ENCODE measurements at places on chromosomes 7 and 10.

GRCh38 chr10:129605266-129605985, 138.4 kb downstream of the MGMT start:
- DNase-seq: no peak

DNA sequence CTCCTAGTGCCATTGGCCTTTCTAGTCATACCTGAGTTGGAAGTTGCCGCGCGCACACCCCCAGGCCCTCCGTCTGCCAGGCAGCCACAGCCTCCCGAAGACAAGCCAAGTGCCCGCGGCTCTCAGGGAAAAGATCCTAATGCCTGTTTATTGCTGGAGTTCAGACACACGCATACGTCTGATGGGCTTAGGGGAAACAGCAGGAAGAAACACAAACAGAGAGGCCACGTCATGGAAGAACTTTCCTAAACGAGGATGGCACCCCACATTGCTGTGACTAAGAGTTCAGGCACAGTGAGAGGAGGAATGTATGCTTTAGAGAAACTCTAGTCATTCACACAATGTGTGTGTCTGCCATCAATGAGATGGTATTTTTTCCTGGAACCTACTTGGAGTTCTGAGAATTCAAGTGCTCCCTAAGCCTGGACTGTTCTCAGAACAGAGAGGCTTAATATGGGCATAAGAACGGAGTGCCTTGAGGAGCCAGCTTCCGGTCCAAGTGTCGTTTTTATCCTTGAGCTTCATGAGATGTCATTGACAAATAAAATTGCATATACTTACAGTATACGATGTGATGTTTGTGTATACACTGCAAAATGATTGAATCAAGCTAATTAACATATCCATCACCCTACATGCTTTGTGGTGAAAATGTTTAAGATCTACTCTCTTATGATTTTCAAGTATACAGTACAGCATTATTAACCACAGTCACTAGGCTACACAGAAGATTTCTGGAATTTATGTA, 11.6 kb upstream of the RBP3 start:
- peak; percentile 24 for DNase-seq

DNA sequence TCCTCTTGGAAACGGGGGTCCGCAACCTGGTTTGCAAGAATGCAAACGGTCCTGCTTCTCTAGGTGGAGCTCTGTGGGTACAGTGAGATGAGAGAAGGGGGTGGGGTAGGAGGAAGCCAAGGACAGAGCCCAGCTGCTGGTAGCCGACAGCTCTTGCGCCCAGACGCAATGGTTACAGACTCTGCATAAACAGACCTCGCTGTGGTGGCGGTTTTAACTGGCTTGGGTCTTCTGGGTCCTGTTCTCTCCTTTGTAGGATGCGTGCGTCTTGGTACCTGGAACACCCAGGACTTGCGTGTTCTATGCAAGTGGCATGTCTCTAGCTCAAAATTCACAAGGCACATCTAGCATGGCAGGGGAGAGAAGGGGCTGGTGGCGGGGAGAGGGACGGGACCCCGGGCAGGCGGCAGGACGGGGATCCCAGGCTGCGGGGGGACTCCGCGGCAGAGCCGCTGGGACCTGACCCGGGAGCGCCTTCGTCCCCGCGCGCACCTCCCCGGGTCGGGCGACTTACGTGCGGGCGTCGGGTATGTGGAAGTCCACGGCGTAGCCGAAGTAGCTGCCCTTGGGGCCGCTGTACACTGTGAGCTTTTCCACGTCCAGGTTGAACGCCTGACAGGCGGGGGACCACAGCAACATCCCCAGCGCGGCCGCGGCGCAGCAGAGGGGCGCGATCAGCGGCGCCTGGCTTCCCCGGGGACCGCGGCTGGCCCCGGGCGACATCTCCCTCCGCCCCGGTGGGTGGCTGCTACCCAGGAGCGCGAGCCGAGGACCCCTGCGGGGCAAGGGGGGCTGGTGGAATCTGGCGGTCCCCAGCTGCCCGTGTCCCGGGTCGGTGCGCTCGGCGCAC, 448 bp downstream of the ITGA8 start:
- DNase-seq: no peak

GRCh38 chr7:22871661-22872060, 49.0 kb upstream of the TOMM7 start:
- DNase-seq: no peak

DNA sequence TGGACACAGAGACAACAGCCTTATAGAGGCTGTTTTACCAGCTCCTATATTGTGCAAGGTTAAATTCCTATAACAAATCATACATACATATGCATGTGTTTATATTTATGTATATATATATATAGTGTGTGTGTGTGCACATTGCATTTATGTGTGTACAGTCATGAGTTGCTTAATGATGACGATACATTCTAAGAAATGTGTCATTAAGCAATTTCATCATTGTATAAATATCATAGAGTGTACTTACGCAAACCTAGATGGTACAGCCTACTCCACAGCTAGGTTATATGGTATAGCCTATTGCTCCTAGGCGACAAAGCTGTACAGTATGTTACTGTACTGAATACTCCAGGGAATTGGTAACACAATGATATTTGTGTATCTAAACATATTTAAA, 30.1 kb upstream of the TNKS2 start:
- DNase-seq: no peak

DNA sequence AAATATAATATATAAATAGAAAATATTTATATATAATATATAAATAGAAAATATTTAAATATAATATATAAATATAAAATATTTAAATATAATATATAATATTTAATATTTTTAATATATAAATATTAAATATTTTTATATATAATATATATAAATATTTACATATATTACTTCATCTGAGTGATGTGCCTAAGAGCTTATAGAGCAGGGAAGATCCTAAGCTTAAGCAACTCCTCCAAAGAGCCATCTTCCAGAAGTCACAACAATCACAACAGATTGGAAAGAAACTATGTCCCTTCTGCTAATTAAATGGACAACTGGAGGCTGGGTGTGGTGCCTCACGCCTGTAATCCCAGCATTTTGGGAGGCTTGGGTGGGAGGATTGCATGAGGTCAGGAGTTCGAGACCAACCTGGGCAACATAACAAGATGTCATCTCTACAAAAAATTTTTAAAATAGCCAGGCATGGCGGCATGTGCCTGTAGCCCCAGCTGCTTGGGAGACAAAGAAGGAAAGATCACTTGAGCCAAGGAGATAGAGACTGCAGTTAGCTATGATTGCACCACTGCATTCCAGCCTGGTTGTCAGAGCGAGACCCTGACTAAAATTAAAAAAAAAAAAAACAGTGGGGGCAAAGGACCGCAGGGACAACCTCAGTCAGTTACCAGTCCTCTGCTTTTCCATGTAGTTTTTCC, 198.7 kb downstream of the SKIDA1 start:
- DNase-seq: no peak

DNA sequence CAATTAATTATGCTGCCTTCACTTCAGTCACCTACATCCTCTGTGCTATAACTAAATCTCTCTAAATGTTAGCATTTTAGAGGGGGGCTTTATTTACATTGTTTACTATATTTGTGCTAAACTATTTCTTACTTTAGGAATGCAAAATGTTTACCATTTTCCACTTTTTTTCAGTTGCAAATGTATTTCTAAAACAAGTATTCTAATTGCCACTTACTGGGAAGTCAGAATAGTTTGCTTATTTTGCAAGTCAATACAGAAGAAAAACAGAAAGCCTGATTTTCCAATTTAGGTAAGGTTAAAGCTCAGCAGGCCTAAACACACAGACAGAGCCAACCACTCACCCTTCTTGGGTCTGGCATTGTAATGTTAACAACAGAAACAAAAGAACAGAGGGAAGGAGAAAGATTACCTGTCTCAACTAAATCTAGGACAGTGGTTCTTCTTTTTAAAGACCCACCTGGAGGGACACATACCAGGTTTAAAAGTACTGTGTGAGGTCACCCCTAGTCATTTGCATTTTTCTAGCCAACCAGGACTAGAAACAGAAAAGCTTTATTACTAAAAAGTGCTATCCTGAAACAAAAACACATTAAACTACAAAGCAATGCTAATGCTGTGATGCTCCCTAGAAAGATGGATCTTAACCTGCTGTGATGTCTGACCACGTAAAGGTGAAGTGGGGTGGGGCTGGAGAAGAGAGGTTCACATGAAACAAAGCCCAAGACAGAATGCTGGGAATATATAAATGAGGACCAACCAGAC, 178.2 kb downstream of the SLC25A13 start:
- no peak for DNase-seq

DNA sequence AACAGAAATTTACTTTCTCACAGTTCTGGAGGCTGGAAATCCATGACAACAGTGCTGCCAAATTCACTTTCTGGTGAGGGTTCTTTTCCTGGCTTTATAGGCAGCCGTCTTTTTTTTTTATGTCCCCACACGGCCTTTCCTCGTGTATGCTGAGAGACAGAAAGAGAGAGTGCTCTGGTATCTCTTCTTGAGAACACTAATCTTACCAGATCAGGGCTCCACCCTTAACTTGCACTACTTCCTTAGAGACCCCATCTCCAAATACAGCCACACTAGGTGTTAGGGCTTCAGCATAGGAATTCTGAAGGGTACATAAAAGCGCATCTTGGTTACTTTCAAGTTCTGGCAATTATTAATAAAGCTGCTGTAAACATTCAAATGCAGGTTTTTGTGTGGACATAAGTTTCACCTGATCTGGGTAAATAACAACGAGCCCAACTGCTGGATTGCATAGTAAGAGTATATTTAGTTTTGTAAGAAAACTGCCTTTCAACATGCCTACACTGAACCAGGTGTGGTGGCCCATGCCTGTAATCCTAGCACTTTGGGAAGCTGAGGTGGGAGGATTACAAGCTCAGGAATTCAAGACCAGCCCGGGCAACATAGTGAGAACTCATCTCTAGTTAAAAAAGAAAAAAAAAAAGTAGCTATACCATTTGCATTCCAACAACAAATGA, 8.2 kb upstream of the C1GALT1 start:
- DNase-seq: no peak

DNA sequence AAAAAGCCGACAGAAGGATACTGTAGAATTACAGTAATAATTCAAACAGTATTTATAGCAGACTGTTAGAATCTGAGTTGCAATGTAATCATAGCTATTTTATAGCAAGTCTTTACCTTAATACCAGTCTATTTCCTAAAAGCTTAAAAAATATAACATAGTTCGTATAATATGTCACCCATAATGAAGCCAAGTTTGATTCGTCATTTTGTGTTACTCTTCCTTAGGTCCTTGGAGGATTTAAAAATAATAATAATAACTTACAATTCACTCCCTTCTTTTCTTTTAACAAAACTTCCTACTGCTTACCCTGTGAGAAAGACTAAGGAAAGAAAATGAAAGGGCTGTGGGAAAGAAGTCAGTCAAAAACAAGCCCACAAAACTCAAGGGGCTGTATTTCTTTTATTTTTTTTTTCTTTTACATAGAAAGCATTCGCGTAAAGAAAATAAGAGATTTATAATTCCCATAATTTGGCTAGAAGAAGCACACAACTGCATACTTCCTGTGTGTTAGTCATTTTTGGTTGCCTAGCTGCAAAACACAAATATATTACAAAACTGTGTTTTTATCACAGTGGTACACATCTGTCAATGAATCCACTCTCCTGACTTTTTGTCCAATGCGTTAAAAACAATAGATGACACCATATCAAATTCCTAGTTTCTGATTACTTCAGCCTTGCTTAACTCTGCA, 187.2 kb upstream of the CELF2 start:
- DNase-seq: no peak

GRCh38 chr10:116232613-116233012, 40.4 kb downstream of the GFRA1 start:
- no peak for DNase-seq

GRCh38 chr10:90917238-90917967, 3.5 kb downstream of the ANKRD1 start:
- DNase-seq: no peak

- DNase-seq: no peak
Observed at GRCh38 chr10:24519950-24520349, 203.7 kb downstream of the ARHGAP21 start.

- DNase-seq: no peak
Observed at GRCh38 chr10:94363251-94363565, 469 bp upstream of the NOC3L start.

- DNase-seq: no peak
Observed at GRCh38 chr10:128000471-128001362, 93.8 kb downstream of the PTPRE start.

DNA sequence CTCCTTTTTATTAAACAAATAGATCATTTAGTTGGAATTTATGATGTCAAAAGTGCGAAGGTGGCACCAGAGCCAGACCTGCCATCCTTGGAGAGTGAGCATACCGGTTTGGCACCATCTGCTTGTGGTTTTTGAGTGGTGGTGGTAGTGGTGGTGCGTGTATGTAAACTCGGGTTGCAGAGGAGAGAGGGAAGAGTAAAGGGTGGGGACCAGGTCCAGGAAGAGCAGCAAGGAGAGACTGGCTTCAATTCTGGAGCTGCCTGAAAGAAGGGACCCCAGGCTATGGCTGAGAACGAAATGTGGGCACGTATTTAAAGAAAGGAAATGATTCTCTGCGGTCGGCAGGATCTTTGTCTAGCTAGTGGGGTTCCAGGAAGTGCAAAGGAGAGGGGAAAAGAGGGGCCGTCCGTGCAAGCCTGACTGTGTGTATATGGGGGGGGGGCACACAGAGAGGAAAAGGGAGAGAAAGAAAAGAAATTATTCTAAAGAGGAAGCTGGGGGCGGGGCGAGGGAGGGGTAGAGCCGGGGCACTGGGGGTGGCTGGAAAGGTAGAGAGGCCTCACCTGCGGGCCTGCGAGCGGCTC, 448 bp upstream of the GOLGA7B start:
- no peak for DNase-seq

- DNase-seq: no peak
Observed at GRCh38 chr7:124033095-124033806, 384 bp upstream of the TMEM229A start.

GRCh38 chr7:154493594-154493993, 441.4 kb downstream of the DPP6 start:
- no peak for DNase-seq

GRCh38 chr7:149732111-149732561, 41.3 kb downstream of the ZNF467 start:
- DNase-seq: no peak

DNA sequence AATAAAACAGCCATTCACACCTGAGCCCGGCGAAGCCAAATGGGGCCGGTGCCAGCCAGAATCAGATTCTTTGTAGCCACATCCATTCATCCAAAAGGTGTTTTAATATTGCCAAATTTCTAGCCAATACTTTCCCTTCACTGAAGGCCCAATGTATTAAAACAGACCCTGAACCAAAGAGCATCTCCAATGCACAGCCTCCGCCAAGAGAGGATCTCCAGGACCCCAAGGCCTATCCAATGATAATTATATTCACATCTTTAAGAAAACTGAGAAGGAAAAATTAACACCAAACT, 12.2 kb downstream of the EBF3 start:
- no peak for DNase-seq

GRCh38 chr10:129694691-129695243, 227.7 kb downstream of the MGMT start:
- DNase-seq: no peak

GRCh38 chr7:150388709-150389531, 9.8 kb downstream of the ZNF775 start:
- no peak for DNase-seq
